ENCODE measurements at places on chromosomes 5 and 9.

DNA sequence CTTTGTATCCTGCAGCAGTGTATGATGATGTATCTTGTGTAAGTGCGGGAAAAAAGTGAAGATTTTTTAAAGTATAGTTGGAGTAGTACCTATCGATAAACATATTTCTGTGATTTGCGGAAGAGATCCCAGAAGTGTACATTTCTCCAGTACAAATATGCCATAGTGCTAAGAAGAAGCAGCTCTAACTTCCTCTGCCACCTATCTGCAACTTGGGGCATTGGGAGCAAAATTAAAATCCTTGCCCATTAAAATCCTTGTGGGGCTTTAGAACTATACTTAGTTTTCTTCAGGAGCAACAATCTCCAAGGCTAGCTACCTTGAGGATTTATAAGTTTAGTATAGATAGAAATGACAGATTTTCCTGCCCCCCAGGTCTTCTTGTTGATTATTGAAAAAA lies 123.7 kb downstream of the VCAN start:
- no peak for DNase-seq

DNA sequence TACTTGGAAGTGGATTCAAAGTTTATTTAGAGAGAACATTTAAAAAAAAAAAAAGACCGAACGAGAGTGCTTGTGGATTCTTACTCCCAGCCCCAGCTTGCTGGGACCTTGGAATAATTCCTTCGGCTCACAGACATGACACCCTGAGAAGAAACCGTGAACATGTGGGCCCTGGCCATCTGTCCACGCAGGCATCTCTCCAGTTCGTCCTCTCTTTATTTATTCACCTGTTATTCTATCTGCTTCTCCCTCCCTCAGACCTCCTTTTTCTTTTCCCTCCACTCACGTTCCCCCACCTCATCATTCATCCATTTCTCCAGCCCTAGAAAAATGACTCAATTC lies 93.7 kb upstream of the PHYKPL start:
- DNase-seq, result no peak

- peak; percentile 34 for DNase-seq
Observed at GRCh38 chr9:136138566-136138965, 19.9 kb upstream of the TMEM250 start.

DNA sequence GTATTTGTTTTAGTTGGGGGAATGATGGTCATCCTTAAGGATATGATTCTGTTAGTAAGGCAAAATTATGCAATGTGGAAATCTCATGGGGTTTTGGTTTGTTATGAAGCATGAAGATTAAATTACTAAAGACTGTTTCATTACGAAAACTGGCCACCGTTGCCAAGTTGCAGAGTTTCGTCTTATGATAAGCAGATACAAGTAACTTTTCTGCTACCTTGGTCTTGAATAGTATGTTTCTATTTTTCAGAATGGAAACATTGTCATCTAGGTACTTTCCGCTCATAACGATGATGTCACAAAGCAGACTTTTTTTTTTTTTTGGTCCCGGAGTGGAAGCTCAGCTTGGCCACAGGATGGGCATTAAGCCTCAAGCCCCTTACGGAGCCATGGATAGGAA lies 4.2 kb downstream of the CCNI2 start:
- no peak for DNase-seq

DNA sequence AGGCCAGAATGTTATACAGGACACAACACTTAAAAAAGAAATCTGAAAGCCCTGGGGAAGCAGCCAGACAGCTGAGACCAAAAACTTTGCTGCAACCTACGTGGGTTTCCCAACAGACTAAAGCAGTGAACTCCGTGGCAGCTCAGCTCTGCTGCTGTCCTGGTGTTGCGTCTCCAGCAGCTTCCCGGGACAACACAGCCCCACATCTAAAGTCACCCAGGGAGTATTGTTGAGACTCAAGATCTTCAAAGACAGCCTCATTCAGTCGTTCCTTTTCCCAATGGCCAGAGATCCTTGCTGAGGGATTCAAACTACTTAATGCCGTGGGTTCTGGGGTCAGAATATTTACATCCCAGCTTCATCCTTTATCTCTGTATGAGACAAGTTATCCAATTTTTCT lies 125.8 kb downstream of the MED10 start:
- no peak for DNase-seq

GRCh38 chr5:157965989-157966388 lies 107.0 kb upstream of the CLINT1 start:
- DNase-seq, result no peak

GRCh38 chr9:22643541-22643940 lies 196.9 kb downstream of the DMRTA1 start:
- no peak for DNase-seq

- DNase-seq, result no peak
Observed at GRCh38 chr9:85742597-85742936, 813 bp upstream of the AGTPBP1 start.

DNA sequence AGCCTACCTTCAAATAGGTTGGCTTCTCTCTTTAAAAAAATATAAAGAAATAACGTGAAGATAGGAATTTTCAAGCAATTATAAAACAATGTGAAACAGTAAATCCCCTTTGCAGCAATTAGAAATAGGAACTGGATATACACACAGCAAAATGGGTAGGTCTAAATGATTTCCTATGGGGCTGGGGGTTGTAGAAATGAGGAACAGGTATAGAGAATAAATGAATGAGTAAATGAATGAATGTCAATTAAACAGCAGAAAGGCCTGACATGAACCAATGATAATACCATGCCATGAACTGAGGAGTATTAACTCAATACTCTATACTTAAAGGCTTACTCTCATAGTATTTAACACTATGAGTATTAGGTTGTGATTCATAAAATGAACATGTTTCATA lies 21.6 kb downstream of the SSBP2 start:
- no peak for DNase-seq

- no peak for DNase-seq
Observed at GRCh38 chr5:142636698-142637324, 49.1 kb downstream of the FGF1 start.

GRCh38 chr9:13823026-13823425 lies 490.9 kb downstream of the NFIB start:
- no peak for DNase-seq

DNA sequence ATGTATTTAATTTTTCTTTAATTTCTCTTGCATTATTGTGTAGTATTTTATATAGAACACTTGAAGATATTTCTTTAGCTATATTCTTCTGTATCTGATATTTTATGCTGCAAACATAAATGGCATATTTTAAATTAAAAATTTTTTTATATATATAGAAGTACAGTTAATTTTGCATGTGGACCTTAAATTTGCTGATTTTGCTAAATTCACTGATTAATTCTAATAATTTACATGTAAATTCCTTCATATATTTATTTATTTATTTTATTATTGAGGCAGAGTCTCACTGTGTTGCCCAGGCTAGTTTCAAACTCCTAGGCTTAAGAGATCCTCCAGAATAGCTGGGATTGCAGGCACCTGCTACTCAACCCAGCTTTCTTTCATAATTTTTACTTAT lies 276.9 kb downstream of the PRR16 start:
- no peak for DNase-seq

DNA sequence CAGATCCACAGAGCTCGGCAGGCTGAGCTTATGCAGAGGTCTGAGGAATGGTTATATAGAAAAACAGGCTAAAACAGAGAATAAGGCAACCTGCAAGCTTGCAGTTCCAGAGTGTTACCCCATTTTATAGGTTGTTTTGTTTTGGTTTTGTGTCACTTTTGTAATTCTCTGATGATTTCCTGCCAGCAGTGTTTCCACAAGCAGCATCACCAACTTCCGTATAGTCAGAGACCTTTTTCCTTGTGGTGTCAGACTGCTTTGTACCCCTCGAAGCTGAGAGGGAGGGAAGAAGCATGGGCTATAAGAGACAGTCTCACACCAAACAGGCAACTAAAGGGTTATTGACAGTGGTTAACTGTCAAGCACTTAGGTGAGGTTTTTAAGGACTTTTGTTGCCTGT lies 61.8 kb downstream of the TLE4 start:
- DNase-seq, result no peak

DNA sequence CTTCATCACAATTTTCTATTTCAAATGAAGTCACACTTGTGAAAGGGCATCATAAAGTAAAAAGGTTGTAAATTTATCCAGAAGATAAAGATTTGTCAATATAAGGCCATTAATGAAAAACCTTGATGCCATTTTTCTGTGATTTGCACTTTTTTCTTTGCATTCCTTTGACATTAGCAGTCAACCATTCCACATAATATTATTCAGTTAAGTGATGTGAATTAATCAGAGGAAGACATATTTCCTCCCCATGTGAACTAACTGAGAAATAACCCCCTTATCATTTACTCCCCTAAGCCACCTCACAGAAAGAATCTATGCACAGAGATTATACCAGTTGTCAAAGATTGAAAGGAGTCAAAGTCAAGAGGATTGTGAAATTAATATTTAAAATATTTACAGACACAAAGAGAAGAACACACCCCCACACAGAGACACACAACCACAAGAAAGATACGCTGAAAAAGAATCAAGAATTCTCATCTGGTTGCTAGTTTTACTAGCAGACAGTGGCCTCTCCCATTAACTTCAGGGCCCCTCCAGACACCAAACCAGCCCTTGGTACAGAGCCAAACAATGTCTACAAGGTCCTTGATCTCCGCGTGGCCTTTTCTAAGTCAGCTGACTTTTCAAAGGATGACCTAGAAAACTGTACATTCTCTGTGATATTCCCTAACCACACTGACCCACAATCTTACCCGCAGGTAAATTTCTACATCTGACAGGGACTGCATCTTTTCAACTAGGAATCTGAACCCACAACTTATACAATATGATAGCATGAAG lies 29.5 kb downstream of the GNAQ start:
- DNase-seq, result no peak

GRCh38 chr9:35967042-35967441 lies 9.1 kb upstream of the OR2S2 start:
- no peak for DNase-seq

DNA sequence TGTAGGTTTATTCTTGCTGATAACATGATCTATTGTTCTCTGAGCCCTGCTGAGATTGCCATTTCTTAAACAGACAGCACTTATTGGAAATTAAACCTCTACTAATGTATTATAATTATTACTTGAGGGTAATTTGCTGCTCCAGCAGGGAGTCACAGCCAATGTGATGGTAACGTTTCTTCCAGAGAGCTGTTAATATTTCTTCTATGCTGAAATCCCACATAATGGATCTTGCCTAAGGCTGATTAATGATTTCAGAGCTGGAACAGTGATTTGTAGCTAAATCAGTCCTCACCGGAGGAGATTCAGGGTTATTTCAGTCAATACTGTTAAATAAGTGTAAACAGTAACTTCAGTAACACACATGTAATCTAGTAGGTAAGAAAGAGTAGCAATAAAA lies 170.1 kb downstream of the CDH12 start:
- no peak for DNase-seq

DNA sequence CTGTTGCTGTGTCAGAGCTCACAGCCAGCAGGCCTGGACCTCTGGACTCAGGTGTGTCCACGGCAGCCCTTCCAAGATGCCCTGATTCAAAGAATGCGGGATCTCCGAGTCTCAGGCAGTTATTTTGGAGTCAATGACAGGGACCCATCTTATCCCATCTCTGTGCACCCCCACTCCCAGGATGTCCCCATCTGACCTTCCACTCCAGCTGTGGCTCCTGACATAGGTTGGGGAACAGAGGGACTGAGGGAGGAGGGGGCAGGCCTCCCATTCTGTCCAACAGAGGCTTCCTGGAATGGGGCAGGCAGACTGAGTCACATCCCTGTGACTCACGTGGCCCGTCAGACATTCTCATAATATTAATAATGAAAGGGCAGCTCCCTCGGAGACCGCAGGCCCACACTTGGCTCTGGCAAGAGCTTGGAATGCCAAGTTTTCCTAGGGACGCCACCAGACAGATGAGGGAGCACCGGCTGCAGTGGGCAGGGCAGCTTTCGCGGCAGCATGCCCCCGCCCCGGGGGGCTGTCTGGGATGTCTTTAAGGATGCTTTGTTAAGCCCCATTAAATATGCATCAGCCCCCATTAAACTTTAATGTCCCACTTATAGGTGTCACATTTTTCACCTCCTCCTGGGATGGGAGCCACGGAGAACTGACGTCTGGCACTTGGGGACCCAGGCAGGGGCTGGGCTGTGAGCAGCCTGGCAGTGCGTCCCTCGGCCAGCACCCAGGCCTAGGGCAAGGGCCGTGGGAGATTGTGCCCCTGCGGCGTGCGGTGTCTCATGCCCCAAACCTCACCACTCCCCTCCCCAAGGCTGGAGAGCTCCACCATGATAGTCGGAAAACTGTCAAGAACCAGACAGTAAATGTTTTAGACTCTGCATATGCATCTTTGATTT lies 23.6 kb upstream of the FIBCD1 start:
- no peak for DNase-seq

- no peak for DNase-seq
Observed at GRCh38 chr5:97508864-97509263, 325.8 kb upstream of the RIOK2 start.

DNA sequence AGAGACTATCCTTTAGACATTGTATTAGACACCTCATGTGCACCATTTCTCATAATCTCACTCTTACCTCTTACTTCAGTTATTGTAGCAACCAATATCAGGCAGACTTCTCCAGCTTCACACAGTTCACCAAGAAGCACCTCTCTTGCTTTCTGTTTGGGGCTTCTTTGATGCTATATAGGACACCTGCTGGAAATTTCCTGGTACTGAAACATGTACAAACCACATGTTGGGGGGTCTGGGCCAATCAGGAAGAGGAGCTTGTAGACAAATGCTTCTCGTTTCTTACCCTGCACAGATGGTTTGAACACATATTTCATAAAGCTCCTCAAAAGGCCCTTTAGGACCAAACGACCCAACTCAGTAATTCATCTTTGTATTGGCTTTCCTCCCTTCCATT lies 212.1 kb downstream of the IZUMO3 start:
- no peak for DNase-seq

DNA sequence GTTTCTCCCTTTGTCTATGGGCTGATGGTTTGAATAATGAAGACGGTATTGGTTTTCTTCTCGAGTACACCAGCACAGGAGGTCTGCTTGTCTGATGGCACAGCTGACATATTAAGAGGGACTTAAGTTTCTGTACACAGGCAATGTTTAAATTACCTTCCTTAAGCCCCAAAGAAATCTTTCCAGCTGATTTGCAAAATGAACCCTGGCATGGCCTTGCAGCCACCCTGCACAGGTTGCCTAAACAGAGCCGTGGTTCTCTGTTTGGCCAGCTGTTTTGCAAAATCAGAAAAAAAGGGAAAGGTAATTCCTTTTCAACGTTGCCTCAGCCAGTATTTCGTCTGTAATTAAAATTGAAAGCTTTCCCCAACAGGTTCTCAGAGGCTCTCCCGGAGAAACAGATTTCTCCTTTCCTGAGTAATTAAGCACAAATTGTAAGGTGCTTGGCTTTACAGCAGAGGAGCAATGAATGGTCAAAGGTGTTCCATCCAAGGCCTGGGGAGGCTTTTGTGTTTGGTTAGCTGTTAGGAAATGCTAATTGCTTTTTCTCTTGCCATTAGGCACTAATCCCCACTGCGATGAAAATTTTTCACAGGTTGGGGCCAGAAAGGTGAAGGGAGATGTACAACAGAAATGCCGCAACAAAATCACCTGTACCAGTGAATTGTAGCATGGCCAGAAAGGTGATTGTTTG lies 138.9 kb downstream of the RASEF start:
- no peak for DNase-seq

- DNase-seq, result no peak
Observed at GRCh38 chr9:126128494-126129142, 198.0 kb upstream of the MVB12B start.

All from effector memory CD8-positive, alpha-beta T cell (primary cell).